ENCODE measurements at places on chromosomes 5 and 9.

- no peak for DNase-seq
Measured at GRCh38 chr9:77865385-77866047, 166.1 kb downstream of the GNAQ start.

DNA sequence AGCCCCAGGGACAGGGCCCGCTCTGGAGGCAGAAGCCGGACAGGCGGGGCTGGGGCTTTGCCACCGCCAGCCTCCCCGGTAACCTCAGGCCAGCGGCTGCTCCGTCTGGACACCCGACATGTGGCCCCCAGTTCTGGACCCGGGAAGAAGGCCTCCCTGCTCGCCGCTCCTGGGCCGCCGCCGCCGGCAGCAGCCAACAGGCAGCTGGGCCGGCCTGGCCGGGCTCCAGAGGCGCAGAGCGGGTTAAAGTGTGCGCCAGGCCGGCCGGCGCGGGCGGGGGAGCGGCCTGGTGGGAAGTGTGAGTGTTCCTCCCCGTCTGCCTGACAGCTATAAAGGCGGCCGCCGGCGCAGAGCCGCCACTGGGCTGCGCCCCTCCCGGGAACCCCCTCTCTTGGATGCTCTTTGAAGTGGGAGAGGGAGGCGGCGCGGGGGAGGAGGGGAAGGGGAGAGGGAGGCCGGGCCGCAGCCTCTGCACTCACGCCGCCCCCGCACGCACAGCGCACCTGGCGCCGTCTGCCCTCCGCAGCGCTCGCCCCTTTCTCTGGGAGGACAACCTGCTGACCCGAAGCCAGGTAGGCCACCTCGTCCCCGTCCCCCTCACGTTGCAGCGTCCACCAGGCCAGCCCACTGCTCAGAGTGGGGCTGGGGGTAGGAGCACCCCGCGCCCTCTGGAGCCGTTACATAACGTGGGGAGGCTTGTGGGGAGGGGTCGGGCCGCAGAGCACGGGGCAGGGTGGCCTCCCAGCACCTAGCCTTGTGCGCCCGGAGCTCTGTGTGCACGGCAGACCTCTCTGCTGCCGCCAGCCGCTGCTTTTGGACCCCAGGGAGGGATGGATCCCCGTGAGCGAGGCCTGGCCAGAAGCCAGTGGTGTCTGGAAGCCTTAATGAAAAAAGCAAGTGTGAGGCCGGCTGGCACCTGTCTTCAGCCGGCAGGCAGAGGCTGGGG is at the start of gene ADAMTSL2:
Gene ADAMTSL2 (plus strand): TSS at position 359 of the 946 bp plus-strand sequence. CDS start 2,009 bp downstream, outside the sequence.
- DNase-seq: peak; percentile 20

- DNase-seq: no peak
Measured at GRCh38 chr9:88319936-88320747, 68.1 kb upstream of the SPIN1 start.

- DNase-seq: no peak
Measured at GRCh38 chr5:74801941-74802340, 34.9 kb downstream of the NSA2 start.

DNA sequence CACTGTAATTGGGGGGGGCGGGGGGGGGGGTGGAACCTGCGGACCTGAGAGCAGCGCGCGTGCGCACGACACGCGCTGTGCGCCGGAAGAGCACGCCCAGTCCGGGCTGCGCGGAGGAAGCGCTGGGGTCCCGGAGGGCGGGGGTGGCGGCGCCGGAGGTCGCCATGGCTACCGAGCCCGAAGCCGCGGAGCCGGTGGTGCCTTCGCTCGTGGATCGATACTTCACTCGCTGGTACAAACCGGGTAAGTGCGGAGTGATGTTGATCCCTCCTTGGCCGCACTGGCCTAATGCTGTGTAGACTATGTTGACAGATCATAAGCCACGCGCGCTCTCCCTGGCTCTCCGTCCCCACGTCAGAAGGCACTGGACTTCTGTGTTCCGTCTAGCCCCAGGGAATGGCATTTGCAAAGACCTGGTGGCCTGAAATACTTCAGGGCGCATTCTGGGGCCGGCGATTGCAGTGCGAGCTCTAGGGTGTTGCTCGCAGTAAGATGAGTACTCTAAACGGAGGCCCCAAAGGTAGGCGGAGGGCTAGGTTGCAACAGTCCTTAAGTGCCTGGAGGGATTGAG is at the start of gene ABITRAM:
Gene ABITRAM (plus strand): TSS at position 78 of the 571 bp plus-strand sequence. CDS start 87 bp downstream, at position 165.
- peak; percentile 68 for DNase-seq

DNA sequence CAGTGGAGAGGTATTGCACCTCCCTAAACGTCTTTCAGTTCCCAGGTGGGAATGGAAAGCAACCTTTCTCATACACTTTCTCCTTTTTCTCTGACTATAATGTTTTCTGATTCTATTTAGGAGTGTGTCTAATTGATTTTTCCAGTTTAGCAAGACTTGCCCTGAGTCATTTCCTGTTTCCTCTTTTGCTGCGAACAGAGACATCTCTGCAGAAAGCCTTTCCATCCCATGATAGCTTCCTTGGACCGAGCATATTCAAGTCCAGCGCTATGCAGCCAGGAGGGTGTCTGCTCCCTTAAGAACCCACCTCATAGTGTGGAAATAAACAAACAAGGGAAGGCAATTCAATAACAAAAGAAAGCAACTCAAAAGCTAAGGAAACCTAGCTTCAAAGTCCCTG is 60.0 kb upstream of the CDH6 start:
- DNase-seq: no peak

- DNase-seq: no peak
Measured at GRCh38 chr5:104569621-104570020, 1007.0 kb upstream of the NUDT12 start.

- DNase-seq: no peak
Measured at GRCh38 chr9:116998305-116998704, 311.2 kb downstream of the TRIM32 start.

GRCh38 chr9:26358836-26359235 is 533.8 kb downstream of the CAAP1 start:
- no peak for DNase-seq

DNA sequence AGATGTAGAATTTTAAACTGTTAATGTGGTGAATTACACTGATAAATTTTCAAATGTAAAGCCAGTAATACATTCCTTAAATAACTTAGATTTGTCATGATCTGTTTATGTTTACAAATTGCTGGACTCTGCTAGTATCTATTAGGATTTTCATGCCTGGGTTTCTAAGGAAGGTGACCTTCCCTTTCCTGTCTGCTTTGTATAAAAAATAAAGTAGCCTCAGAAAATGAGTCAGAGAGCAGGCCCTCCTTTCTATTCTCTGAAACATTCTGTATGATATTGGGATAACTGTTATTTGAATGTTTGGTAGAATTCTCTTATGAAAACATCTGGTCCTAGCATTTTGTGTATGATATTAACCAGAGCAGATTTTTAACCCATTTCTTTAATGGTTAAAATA is 255.3 kb downstream of the SYK start:
- no peak for DNase-seq

GRCh38 chr9:122001491-122002201 is 91.5 kb downstream of the TTLL11 start:
- DNase-seq: no peak

DNA sequence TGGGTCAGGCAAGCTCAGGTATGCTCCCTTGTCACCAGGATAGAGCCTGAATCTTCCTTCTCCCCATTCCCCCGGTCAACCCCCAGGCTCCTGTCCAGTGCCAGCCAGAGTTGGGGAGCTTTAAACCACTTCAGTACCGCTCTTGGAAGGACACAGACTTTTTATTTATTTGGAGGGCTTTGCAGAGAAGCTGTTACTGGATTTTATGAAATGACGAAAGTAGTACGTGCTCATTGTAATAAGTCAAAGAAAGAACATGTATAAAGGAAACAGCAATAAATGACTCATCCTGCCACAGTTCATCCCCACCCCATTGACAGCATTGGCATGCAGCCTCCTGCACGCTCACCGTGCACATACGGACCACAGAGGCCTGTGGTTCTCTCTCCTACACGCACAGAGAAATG is 230.3 kb downstream of the AUH start:
- DNase-seq: no peak

DNA sequence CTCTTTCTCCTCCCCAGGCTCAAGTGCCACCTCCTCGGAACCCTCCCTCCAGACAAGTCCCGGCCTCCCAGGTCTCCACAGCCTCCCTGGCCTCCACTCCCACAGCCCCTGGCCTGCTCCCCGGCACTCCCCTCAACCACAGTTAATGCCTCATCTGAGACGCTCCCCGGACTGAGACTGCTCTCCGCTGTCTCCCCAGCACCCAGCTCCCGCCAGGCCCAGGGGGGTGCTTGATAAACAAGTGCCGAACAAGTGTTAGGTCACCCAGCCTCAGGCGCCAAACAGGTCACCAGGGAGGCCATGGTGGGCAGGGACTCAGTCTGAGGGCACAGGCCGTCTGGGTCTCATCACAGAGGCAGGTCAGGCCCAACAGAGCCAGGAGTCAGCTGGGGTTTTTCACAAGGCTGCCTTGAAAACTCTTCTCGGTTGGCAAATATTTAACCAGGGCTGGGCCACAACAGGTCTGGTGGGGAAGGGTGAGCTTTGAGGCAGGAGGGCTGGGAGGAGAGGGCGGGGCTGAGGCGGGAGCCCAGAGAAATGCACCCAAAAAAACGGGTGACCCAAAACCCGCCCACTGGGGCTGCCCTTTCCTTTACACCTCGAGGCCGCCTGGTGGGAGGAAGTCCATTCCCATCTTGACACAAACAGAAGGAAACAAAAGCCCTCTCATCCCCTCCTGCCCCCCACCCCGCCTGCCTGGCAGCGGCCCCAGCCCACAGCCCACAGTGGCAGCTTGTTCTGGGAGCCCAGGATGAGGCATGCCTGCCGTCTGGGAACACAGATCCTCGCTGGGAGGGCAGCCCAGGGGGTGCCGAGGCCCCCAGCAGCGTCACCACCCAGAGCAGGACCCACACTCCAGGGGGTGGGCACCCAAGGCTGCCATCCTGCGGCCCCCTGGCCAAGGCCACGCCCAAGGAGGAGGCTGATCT is 66.6 kb upstream of the STXBP1 start:
- no peak for DNase-seq

GRCh38 chr9:33125871-33126823 is 41.0 kb downstream of the B4GALT1 start:
- DNase-seq: no peak

- no peak for DNase-seq
Measured at GRCh38 chr9:107281184-107281583, 1.9 kb upstream of the RAD23B start.

DNA sequence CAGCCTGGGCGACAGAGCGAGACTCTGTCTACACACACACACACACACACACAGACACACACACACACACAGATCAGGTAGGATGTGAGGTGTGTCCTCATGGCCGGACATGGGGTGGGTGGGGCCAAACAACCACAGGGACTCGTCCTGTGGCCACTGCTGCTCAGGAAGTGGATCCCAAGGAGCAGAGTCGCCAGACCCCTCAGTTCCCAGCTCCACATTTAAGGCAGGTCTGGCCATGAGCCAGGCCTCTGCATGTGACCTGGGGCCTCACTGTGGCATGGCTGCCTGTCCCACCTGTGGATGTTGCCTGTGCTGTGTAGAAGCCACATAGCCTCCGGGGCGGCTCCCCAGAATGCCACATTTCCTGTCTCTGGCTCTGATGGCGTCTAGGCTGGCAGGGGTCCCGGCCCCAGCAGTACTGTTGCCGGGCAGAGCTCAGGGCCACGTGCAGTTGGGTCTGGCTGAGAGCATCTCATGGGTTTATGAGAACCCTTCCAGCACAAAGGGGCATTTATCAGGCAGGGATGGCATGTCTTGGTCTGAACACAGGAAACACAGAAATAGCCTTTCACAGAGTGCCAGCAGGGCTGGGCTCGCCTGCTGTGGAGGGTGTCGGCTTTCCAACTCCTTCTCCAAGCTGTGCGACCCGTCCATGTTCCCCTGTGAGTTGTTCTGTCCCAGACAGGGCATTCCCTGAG is 9.9 kb upstream of the NINJ1 start:
- peak; percentile 44 for DNase-seq

GRCh38 chr9:2859776-2860379 is 16.0 kb upstream of the PUM3 start:
- DNase-seq: no peak

GRCh38 chr9:137240318-137240840 is 708 bp upstream of the TUBB4B start:
- peak; percentile 49 for DNase-seq

DNA sequence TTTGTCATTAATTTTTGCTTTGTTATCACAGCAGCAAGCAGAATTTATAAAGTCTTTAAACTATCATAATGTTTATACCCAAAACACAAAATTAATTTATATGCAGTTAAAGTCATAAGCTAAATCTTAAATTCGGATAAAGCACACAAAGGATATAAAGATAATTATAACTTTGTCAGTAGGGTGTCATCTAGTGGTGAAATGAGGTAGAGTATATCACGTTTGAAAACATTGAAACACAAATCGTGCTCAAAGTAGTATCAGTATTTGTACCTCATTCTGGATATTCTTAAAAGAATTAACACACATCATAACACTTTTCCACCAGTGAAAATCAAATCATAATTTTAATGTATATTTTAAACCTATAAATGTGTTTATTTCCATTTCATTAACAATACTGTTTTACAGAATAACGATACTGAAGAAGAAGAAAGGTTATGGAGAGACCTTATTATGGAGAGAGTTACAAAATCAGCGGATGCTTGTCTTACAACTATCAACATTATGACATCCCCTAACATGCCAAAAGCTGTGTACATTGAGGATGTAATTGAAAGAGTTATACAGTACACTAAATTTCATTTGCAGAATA is 129.5 kb downstream of the NIPBL start:
- DNase-seq: no peak

- no peak for DNase-seq
Measured at GRCh38 chr9:86965636-86966395, 18.5 kb upstream of the GAS1 start.

DNA sequence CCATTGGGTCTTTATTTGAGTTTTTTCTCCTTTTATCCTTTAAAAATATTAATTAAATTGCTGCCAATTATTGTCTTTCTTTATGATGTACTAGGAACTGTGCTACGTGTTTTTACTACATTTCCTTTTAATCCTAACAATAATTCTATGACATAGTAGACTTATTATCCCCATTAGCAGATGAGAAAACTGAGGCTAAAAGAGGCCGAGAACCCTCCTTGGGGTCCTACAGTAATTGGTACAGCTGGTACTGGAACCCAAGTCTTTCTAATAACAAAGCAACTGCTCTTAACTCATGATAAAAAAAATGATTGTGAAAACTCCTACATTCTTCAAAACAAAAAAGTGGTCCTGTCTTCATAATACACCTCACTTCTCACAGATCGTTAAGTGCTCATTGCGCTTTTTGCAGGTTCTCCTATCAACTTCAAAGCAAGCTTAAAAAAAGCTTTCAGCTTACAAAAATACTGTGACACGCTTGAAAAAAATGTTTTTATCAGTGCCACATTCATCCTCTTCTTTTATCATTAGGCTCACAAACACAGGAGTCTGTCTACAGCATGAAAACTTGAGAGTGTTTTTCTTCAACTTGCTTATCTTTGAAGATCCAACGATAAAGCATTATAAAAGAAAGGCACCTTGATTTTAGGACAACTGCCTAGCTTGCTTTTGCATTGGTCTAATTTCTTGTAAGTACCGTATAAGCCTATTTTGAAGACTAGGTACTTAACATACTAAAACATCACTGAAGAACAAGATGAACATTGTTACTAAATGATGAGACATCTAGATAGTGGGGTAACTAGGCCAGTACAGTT is 32.4 kb downstream of the FYB1 start:
- DNase-seq: no peak

- no peak for DNase-seq
Measured at GRCh38 chr9:73149371-73150067, 2.1 kb upstream of the ANXA1 start.

Data from T follicular helper cell (primary cell).